ENCODE measurements at places on chromosomes 13 and 19. TPM values are rescaled to one million over a fixed set of nuclear protein-coding genes. Genes with fewer than 3 reads are reported as not detected.

The SHISA7 gene
- total RNA-seq = not detected

The WDR87 gene
- total RNA-seq = not detected

The CNFN gene
- total RNA-seq = 1.6 TPM

The KLK10 gene
- total RNA-seq = not detected

The ZNF578 gene
- not detected for total RNA-seq

The ZNF274 gene
- total RNA-seq = 27.1 TPM

The KLK15 gene
- total RNA-seq = not detected

The COL4A2 gene
- total RNA-seq = 54.6 TPM

The CKM gene
- not detected for total RNA-seq

The DAND5 gene
- total RNA-seq = not detected

The TSHZ3 gene
- total RNA-seq = not detected

The LSR gene
- 60.6 TPM for total RNA-seq

The ZNF20 gene
- 4.0 TPM for total RNA-seq

Measured in MCF 10A (cell line).